ENCODE measurements at places on chromosomes 11 and 22.

DNA sequence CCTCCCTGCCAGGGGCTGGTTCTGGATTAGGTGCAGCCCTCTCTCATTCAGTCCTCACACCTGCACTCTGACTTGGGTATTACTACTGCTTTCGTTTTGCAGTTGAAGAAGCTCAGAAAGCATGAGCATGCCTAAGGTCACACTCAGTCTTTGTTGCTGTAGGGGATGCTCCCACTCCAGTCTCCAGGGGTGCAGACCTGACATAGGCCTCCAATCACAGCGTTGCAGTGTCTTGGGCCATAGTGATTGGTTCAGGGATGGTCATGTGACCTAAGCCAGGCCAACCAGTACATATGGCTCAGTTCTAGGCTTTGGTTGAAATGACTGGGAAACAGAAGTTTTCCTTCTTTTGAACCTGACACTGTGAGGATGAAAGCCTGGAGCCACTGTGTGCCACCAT, 61.7 kb downstream of the FBXO7 start:
- DNase-seq = no peak

DNA sequence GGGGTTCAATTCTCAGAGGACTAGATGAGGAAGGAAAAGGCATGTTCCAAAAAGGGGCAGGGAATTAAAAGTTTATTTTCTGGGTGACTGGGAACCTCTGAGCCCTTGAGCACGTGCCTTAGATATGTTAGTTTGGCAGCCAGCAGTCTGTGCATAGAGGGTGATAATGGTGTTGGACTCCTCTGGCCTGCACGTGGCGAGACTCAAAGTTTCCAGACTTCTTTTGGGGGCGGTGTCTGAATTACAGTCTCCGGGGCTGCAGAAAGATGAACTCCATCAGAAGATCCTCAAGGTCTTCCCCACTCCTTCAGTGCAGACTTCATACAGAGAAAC, 861 bp upstream of the ZNRF3 start:
- DNase-seq = no peak

- no peak for DNase-seq
Observed at GRCh38 chr11:47332791-47333525, 19.5 kb downstream of the MYBPC3 start.

GRCh38 chr11:77072851-77073327, 6.1 kb downstream of the CAPN5 start:
- no peak for DNase-seq

DNA sequence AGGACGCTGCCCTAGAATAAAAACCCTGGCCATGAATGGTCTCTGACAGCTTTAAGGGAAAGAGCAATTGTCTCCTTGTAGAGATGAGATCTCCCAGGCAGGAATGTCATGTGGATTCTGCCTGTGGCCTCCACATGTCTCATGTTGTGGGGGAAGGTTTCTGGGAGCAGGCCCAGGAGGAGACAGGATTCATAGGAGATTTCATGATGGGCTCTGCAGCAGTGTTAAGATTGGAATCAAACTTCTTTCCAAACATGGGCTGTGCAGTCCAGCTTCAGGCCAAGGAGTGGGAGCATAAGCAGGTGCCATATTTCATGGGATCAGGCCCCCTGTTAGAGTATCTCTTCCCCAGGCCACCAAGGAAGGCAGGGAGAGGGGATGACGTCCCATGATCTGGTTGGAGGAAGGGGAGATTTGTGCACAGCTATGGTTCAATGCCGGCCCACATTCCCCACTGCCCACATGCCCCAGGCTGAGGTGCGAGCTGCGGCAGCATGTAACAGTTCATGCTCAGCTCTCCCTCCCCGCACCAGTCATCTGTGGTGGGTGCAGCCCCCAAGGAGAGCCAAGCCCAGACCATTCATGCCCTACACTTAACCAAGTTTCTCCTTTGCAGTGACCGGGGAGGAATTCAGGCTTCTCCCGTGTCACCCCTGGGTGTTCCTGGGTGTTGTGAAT, 42.5 kb downstream of the LMO1 start:
- DNase-seq = no peak

- DNase-seq = no peak
Observed at GRCh38 chr11:26556582-26556981, 15.5 kb downstream of the MUC15 start.

- no peak for DNase-seq
Observed at GRCh38 chr11:94184846-94185245, 56.2 kb downstream of the PANX1 start.

GRCh38 chr22:41300661-41301060, 664 bp upstream of the ZC3H7B start:
- DNase-seq = no peak

DNA sequence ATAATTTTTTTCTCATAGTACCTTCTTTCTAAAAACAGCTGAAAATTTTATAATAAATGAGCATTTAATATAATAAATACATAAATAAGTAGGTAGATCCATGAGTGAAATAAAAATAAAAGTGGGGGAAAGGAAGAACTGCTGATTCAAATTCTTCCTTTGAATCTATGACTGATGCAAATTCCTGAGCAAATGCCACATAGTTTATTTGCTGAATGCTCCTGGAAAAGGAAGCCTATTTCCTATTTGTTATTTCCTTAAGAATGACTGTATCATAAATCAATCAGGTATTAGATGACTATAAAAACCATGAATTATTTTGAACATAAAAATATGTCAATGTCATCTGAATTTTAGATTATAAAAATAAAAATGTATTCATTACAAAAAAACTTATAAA, 16.6 kb downstream of the BTBD10 start:
- DNase-seq = no peak

DNA sequence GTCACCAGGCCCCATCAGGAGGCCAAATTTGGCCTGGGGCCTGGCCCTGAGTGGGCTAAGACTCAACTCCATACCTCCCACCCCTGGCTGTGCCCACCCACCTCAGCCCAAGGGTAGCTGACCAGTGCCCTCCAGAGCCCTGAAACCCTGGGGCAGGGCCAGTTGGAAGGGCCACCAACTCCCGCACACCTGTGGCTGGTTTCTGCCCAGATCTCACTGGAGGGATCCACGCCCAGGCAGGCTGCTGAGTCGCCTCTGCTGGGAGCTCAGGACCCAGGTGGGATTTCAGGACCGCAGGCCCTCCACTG, 8.9 kb upstream of the PIM3 start:
- DNase-seq = no peak

DNA sequence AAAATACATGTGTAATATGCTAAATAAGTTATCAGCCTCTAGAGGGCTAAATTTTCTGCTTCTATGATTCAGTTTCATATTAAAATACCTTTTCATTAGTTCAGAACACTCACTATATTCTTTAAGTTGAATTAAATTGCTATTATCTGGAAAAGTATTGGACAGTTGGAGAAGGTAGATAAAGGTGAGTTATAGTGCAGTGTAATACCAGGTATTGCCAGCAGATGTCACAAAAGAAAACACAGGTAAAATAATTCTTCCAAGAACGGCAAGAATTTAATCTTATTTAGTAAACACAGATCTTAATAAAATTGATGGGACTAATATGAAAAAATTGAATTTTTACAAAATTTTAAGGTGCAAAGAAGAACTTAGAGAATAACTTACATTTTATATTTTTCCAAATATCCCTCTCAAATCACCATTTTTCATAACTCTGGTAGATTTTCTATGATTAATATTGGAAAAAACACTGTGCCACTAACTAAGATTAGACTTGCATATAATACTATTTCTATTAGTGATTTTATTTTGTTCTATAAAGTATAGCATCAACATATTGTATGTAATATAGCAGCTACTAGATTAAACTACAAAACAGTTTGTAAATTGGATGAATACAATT, 1.7 kb upstream of the LRRC4C start:
- DNase-seq = no peak

GRCh38 chr11:107689317-107690202, 22.3 kb downstream of the SLN start:
- peak; percentile 12 for DNase-seq

DNA sequence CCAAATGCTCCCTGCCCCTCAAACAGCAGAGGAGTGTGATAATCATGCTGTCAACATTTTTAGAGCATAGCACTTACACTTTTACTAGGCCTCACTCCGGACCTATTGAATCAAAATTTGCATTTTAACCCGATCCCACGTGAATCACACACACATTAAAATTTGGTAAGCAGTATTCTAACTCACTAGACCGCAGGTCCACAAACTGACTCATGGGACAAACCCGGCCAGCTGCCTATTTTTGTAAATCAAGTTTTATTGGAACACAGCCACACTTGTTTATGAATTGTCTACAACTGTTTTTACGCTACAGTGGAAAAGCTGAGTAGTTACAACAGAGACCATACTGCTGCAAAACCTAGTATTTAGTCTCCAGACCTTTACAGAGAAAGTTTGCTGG, 43.3 kb downstream of the SNX19 start:
- DNase-seq = no peak

DNA sequence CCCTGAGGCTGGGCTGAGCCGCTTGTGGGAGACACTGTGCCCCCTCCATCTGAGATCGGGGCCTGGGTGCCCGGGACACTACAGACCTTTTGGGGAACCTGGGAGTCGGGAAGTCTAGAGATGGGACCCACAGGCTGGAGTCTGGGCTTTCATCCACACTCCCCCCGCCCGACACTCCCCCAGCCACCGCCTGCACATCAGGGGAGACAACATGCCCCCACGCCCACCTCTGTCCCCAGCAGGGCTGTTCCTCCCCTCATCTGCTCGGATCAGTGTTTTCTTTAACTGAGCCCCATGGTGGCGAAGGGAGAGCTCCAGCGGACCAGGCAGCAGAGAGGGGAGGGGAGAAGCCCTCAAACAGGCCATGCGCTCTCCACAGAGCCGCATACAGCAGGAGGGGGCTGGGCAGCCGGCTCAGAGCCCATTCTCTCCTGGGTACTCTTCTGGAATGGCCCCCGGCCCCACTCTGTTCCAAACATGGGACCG, 174.7 kb downstream of the IGLL1 start:
- DNase-seq = no peak

- no peak for DNase-seq
Observed at GRCh38 chr11:70200212-70200844, 2.8 kb upstream of the FADD start.

DNA sequence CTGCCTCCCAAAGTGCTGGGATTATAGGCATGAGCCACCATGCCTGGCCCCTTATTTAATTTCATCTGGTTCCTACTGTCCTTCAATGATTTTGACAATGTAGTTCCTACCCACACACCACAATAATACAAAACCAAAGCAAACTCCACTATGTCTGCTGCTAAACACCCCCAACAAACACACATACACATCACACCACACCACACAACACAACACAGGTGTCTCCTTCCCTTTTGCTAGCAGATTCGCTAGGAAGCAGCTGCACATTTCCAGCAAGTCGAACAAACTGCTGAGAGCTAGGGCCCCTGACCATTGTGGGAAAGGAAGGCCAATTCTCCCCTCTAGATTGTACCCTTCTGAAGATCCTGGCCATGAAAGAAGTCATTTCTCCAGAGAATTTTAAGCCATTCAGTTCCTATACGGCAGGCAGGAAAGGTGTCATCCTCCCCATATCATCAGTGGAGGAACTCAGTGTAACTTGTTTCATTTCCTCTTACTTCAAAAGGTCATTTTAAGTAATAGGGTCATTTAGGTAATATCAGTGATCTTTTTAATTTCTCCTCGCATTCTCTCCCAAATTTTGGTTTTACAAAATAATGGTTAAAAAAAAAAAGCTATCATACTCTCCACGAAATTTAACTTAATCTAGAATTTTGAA, 18.5 kb downstream of the NUMA1 start:
- DNase-seq = no peak
